ENCODE measurements at places on chromosomes 11 and 22.

DNA sequence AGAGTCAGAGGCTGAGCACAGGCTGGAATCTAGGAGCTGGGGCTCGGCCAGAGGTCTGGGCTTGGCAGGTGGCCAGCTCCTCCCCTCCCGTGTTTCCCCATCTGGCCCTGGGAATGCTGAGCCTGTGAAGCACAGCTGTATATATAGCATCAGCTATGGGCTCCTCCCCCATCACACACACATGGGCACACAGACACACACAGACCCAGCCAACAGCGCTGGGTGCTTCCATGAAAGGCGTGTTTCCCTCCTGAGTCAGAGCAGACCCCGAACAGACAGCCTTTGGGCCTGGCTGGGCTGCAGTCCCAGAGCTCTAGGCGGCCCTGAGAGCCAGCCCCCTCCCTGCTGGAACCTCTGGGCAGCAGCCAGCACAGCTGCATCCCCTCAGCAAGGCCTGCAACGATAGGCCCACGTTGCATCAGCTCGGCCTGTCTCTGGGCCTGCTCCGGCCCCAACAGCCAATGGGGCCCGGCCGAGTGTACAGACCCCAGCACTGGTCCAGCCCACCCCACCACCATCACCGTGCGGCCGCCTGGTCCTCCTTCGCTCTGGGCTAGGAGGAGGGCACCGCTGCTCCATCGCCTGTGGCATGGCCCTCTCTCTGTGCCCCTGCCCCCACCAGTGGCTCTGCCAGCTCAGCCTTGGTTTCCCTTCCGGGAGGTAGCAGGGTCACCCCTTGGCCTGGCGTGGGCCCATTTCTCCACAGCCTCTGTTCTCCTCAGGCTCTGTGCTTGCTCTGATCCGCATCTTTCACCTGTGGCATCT lies 7.6 kb upstream of the SERPINH1 start:
- DNase-seq: no peak

DNA sequence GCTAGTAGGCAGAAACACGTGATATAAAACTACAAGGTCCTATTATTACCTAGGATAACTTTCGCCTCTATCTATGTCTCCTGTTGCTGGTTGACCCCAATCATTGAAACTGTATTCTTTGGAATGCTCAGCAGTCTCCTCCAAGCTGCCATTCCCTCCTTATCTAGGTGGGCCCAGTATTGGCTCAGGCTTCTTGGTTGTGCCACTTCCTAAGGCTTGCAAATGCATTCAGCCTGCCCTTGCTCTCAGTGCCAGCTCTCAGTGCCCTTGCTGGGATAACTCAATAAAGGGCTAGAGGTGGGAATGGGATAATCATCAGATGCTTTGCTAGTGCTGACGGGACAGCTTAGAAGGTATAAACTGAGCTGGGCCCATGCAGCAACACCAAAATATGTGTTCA lies 13.6 kb downstream of the CD44 start:
- no peak for DNase-seq

GRCh38 chr11:125176866-125177265 lies 12.3 kb downstream of the PKNOX2 start:
- DNase-seq: no peak

DNA sequence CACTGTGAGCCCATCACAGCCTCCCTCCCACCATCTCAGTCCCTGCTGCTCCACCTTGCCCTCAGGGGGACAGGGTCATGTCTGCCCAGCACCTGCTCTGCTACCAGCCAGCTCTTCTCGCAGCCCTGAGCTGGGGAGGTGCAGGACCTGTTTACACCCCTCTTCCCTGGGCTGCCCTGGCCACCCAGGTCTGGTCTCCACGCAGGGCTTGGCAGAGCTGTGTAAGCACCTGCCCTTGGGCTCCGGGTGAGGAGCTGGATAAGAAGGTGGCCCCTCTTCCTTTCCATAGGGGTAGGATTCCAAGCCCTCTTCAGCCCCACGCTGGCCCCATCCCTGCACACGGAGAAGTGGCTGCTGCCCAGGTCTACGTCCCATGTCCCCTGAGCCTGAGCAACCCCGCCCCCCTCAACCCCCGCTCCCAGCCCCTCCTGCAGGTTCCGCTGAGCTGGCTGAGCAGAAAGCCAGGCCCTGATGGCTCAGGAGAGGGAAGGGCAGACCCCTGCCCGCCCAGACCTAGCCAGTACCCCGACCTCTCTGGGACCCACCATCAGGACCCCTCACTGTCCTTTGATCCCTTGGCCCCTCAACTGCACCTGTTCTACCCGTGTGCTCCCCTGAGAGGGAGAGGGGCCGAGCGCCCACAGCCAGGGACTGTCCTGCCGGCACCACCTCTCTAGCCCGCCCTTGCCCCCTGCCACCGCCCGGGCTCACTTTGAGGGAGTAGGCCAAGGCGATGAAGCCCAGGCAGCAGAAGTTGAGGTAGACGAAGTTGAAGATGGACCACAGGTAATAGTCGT lies 3.2 kb downstream of the IFITM10 start:
- DNase-seq: no peak

- DNase-seq: no peak
Observed at GRCh38 chr11:117302228-117302627, 11.1 kb downstream of the BACE1-AS start.

- no peak for DNase-seq
Observed at GRCh38 chr11:109383306-109383705, 38.7 kb upstream of the C11orf87 start.

DNA sequence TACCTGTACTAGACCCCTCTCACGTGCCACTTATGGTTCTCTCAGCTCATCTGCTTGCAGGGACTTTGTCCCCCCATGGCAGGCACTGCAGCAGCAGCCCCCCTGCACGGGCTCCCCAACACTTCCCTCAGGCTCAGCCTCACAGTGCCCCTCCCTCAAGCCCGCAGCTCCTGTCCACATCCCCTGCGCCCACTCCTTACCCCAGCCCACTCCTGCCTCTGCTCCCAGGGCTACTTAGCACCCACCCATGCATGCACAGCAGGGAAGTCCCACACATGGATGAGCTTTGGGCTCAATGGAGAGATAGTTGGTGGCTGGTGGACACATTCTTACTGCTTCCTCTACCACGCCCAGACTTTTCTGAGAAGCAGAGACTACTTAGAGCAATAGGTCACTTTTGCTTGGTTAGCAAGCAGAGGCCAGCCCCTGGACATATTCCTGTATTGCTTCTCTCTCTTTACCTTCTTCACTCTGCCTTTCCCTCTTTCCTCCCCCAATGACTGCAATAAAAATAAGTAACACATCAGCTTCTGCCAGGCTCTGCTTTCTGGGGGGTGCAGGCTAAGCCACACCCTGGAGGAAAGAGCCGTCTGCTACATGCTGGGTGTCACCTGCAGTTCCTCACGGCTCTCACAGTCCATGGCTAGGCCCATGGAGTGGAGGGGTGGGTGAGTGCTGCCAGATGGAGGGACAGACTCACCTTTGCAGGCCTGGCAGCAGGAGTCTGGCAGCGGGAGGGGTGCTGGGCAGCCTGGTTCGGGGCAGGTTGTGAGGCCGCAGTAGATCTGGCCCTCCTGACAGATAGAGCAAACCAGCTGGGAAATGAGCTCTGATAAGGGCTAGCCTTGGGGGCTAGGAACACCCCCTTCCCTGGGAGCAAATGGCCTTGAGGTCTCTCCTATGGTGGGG lies 23.4 kb downstream of the CHRDL2 start:
- no peak for DNase-seq

DNA sequence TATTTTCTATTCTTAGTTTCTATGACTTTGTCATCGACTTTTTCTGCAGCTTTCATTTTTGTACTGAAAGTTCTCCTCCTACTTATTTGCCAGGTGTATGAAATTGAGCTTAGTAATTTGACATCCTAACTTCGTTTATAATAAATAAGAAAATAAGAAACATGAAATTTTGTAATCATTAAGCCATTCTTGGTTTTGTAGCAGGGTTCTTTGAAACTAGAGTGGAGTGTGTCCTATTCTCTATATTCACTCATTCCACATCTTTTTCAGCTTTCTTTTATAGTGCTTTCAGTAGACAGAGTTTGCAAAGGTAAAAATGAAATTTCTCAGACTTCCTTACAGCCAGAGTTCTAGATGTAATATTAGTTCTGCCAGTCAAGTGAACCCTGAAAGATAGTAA lies 47.8 kb downstream of the FANCF start:
- no peak for DNase-seq

GRCh38 chr22:25582946-25583345 lies 18.5 kb downstream of the GRK3 start:
- DNase-seq: no peak

- no peak for DNase-seq
Observed at GRCh38 chr11:62933285-62933684, 12.1 kb upstream of the CHRM1 start.

- DNase-seq: no peak
Observed at GRCh38 chr11:58047818-58048217, 17.1 kb downstream of the OR6Q1 start.

DNA sequence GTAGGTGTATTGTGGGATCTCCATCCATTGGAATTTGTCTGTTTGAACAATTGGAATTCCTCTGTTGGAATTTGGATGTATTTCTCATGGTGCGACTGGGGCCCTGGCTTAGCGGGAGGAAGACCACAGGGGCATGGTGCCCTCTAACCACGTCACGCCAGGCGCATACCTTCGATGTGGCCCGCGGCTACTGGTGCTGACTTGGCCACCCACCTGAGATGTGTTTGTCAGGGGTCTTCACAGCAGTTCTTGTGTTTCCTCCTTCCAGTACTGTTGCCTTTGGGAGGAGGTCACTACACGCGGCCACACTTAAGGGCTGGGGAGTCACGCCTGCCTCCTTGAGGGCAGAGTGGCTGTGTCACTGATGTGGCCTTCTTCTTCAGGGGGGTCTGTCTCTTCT lies 36.6 kb upstream of the GRAMD4 start:
- no peak for DNase-seq

- no peak for DNase-seq
Observed at GRCh38 chr11:123137431-123138224, 57.4 kb downstream of the CLMP start.

DNA sequence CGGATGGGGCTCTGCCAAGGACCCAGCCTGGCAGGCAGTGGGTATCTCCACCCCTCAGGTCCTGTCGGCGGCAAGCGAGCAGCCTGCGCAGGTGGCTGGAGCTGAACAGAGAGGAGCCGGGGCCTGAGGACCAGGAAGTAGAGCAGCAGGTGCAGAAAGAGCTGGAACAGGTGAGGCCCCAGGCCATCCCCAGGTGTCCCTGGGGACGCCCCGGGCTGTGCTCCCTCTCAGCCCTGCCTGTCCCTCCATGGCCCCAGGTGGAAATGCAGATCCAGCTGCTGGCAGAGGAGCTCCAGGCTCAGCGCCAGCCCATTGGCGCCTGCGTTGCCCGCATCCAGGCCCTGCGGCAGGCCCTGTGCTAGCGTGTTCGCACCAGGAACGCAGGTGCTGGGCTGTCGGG lies 44.0 kb downstream of the PISD start:
- DNase-seq: no peak

GRCh38 chr22:48072777-48073176 lies 1310.3 kb downstream of the TBC1D22A start:
- DNase-seq: no peak

DNA sequence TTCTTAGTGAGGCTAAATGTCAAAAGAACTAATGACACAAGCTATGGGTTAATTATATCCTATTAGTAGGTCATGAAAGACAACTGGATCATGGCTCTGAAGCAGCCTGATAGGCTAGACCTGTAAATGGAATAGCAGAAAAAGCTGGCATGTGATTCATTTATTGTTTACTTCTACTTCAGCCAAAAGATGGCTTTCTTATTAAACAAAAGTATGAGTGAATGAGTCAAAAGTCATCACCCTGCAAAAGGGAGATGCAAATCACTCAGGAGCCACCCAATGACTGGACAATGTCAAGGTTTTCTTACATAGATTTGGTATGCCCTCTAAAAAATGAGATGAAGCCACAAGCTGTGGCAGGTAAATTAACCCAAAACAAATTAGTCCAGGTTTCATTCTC lies 138.0 kb downstream of the TRPC6 start:
- DNase-seq: no peak

DNA sequence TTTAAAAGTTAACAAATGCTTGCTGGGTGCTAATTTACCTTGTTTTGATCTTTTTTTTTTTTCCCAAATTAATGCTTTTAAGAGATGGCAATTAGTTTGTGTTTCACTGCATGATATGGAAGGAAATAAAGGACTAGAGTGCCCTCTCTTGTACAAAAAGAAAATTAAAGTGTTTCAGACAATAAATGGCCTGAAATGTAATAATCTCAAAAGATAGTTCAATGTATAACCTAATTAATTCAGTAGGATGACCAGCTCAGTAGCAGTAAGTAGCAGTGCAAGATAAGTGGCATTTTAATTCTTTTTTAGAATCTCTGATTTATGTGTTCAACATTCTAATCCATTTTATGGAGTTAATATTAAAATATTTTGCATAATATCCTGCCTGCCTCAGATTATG lies 39.9 kb upstream of the MYO18B start:
- DNase-seq: no peak

DNA sequence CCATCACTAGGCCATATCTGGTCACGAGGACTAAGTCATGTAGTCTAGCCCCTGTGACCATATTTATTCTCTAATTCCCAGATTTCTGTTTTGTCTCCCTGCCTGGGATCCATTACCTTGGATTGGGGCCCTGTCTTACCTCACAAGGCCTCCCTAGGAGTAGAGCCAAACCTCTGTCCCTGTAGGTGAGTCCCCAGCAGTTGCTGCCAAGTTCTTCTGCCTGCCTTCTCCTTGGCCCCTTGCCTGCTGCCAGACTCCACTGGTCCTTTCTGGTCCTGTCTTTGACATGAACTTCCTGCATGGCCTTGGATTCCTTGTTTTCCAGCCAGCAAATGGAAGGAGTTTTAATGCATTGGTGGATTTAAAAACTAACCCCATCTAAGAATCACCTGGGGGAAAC lies 35.6 kb upstream of the CADM1 start:
- no peak for DNase-seq

- DNase-seq: no peak
Observed at GRCh38 chr11:110123003-110123402, 29.8 kb downstream of the ZC3H12C start.

DNA sequence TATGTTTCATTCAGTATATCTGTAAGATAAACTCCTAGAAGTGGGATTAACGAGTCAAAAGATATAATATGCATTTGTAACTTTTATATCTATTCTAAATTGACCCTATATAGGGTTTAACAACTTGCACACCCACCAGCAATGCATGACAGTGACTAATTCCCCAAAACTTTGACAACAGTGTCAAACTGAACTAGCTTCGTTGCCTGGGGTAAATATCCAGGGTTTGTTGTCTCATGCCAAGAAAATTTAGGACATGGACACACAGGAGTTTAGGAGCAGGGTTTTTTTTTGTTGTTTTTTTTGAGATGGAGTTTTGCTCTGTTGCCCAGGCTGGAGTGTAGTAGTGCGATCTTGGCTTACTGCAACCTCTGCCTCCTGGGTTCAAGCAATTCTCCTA lies 5.1 kb downstream of the SNU13 start:
- no peak for DNase-seq

DNA sequence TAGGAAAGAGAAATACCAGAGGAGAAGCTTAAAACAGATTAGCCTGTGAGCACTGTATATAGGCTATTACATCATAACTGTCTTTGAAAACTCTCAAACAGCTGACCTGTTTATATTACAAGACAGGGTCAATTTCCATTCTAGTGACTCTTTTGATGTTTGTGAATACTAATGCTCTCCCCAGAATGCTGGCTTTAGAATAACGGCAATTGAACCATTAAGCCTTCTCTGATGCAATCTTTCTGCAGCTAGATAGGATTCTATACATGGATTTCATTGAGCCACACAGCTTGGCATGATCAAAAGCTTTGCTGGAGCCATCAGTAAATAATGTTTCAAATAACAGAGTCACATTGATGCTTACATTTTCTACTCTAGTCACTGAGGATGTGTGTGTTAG lies 122.7 kb upstream of the FAT3 start:
- no peak for DNase-seq

GRCh38 chr11:67211656-67212436 lies 54.4 kb upstream of the GRK2 start:
- no peak for DNase-seq
